ENCODE measurements at places on chromosomes 16 and 17.

GRCh38 chr16:66099306-66099705 is 267.2 kb upstream of the CDH5 start:
- no peak for DNase-seq

GRCh38 chr17:48179071-48179945 is 71.7 kb downstream of the SNX11 start:
- no peak for DNase-seq

GRCh38 chr16:53061701-53062159 is 6.9 kb downstream of the CHD9 start:
- DNase-seq: peak; percentile 45

DNA sequence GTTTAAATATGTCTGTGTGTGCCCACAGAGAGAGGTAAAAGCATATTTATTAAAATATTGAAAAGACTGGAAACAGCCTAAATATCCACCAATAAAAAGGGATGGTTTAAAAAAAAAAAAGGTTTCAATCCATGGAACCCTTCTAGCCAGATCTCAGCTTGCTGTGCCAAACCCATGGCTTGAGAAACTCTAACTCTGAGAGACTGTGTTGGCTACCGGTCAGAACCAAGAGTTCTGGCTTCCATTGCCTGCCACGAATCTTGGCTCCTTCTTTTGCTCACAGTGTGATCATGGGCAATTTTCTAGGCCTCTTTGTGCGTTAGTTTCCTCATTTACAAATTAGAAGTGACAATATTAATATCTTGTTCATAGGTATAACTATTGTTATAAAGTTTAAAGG is 201.3 kb upstream of the IRX3 start:
- DNase-seq: no peak

DNA sequence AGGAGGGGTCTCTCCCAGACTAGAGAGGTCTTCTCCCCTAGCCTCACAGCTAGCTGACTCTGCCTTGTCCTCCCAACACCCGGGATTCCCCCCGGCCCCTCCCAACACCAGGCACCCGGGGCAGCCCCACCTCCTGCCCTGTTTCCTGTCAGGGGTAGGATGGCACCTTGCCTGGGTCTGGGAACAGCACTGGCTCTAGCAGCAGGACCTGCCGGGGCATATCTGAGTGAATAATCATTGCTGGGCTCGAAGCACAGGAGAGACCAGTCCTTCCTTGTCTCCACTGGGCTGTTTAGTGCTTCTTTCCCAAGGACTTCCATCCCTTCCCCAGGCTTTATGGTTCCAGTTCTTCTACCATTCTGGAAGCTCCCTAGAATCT is 25.7 kb downstream of the MINK1 start:
- no peak for DNase-seq

DNA sequence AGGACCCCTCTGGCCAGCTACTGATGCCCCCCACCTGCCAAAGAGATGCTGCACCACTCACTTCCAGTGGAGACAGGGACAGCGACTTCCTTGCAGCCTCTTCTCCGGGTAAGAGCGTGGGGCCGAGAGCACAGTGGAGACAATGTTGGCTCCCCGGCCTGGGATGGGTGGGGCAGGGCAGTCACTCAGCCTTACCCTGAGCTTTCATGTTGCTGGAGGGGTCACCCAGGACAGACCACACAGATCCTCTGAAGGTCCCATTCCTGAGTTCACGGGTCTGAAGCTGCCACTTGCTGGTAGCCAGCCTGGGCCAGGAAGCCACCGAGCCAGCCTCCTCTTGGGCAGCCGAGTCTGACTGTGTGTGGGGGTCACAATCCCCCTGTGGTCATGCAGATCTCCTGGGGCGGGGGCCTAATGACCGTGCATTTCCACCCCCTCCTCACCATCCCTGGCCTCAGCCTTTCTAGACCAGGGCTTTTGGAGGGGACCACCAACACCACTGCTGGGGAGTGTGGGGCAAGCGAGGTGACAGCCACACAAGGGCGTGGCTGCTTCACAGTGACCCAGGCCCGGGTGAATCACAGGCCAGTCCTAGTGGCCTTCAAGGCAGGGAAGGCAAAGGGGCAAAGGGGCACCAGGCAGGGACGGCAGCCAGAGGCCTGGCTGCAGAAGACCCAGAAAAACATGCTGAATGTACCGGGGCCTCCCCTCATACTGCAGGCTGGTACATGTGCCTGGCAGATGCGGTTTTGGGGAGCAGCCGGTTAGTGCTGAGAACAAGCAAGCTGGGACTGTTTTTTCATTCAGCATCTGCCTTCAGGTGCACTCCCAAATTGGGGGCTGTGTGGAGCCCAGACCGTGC is 10.4 kb downstream of the TAF1C start:
- no peak for DNase-seq

DNA sequence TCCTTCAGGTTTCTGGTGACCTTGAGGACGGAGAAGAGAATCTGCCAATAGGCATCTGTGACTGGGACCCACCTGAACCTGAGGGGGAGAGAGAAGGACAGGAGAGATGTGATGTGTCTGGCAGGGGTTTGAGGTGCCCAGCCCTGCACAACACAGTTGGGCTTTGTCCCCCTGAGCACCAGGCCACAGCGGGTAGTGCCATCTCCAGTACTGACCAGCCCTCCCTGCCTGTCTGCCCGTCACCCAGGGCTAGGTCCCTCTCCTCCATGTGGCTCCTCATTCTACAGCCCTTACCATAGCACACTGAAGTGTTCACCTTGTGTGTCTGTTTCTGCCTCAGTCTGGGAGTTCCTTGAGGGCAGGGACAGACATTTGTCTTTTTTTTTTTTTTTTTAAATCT is 30.8 kb downstream of the NLRP1 start:
- no peak for DNase-seq

DNA sequence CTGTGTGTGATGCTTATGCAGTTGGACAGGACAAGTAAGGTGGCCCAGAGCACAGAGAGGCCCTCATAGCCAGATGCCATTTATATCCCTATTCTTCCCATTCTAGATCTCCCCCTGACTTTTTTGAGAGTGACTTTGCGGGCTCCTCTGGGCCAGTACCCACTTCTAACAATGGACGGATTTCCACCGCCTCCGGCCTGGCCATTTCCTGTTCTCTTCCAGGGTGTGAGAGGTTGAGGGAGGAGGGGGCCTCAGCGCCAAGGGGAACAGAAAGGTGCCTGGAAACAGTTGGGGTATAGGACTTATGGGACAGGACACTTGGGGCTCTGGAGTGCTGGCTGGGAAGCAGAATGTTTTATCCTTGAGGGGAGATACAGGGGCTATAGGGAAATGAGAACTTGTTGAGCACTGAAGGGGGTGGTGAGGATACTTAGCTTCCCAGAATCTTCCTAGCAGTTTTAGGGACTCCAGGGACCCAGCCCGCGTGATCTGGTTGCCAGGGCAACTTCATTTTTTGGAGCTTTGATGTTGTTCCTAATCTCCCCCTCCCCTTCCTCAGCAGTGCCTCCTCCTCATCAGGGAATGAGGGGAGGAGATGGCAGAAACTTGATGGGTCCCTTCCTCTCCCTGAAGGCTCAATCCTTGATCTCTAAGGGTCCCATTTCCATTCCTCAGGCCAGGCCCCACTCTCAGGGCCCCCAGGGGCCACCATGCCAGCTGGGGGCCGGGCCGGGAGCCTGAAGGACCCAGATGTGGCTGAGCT is 3.6 kb downstream of the TAOK2 start:
- no peak for DNase-seq

DNA sequence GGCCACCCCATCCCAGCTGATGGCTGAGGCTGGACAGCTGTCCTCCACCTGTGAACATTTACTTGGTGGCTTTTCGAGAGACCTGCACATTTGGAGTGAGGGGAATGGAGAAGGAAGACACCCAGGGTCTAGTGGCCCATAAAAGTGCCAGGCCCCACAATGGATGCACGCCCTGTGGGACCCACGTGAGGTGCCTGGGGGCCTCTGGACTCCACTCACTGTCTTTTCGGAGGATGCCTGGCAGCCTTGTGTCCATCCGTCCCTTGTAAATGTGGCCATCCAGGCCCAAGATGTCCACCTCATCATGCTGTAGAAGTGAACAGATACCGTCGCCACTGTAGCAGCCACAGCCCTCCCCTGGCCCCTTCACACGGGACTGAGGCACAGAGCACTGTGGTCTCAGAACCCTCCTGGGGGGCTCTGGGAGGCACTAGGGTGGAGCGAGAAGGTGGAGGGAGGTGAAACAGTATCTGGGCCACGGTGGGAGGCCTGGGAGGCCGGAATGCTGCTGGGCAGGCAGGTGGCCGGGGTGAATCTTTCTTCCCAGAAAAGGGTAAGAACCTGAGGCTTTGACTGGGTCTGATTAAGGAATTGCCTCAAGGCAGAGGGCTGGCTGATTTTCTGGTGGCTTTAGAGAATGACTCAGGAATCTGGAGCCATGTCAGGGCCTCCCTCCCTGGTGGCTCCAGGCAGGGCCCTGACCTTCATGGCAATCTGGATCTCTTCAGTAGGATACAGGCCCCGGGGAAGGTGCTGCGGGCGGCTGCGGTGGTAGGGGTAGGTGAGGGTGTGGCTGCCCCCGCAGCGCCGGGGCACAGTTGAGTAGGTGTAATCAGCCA is 11.5 kb downstream of the UBALD2 start:
- no peak for DNase-seq

DNA sequence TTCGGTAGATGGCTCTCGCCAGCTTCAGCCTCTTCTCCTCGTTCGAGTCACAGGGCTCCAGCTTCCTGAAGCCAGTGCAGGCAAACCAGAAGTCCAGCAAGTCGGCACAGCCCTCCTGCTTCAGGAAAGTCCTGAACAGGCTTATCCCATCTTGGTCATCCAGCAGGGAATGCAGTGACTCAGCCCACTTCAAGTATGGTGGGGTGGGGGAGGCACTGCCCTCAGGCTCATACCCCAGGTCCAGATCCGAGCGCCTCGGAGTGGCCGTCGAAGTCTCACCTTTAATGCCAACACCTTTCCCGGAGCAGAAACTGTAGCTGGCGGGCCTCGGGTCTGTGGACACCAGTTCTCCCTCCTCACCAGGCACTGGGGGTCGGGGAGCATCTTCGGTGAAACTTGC is 5.9 kb downstream of the AXIN1 start:
- DNase-seq: no peak

DNA sequence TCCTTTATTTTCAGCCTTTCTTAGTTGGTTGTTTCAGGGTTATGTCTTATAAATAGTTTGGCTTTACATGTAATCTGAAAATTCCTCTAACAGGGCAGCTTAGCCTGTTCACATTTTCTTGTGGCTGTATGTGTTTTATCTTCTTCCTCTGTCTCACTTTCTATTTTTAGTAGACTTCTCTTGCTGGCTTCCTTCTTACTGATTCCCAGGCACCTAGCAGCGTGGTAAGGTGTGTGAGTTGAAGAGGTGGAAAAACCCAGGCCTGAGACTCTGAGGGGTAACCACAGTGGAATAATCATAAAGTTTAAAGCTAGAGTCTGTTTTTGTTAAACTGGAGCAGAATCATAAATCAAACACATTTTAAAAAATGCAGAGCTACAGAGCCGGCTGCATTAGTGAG is 190.9 kb downstream of the LGALS9B start:
- no peak for DNase-seq
